ENCODE measurements at places on chromosomes 3 and 15. TPM values are rescaled to one million over a fixed set of nuclear protein-coding genes. Genes with fewer than 3 reads are reported as not detected.

IQCF5 gene
- not detected for polyA plus RNA-seq

RBMS3 gene
- polyA plus RNA-seq = not detected

RTP1 gene
- polyA plus RNA-seq = not detected

ALDH1A2 gene
- polyA plus RNA-seq = not detected

IL12A gene
- polyA plus RNA-seq = 11.4 TPM

PLA2G4B gene
- 28.8 TPM for polyA plus RNA-seq

MYO1E gene
- 35.1 TPM for polyA plus RNA-seq

SMCO1 gene
- not detected for polyA plus RNA-seq

PRTG gene
- polyA plus RNA-seq = not detected

HHATL gene
- polyA plus RNA-seq = not detected

CDV3 gene
- 71.8 TPM for polyA plus RNA-seq

CNTN6 gene
- not detected for polyA plus RNA-seq

SNURF gene
- polyA plus RNA-seq = 8.4 TPM

KIF7 gene
- polyA plus RNA-seq = not detected

CFAP92 gene
- polyA plus RNA-seq = not detected

SPRED1 gene
- polyA plus RNA-seq = 0.16 TPM

WHAMM gene
- 44.3 TPM for polyA plus RNA-seq

IL5RA gene
- 2.6 TPM for polyA plus RNA-seq

TUSC7 gene
- polyA plus RNA-seq = not detected

CNTN4 gene
- polyA plus RNA-seq = not detected

LYZL4 gene
- not detected for polyA plus RNA-seq

ACTRT3 gene
- polyA plus RNA-seq = 0.12 TPM

TMC3 gene
- not detected for polyA plus RNA-seq

PLA1A gene
- polyA plus RNA-seq = 0.28 TPM

SERINC4 gene
- not detected for polyA plus RNA-seq

CCR9 gene
- 1.1 TPM for polyA plus RNA-seq

TMEM158 gene
- not detected for polyA plus RNA-seq

NEK10 gene
- 0.55 TPM for polyA plus RNA-seq

ITIH1 gene
- 2.0 TPM for polyA plus RNA-seq

DNAJC17 gene
- 30.5 TPM for polyA plus RNA-seq

NTRK3 gene
- not detected for polyA plus RNA-seq

NSMCE3 gene
- 24.8 TPM for polyA plus RNA-seq

CAV3 gene
- polyA plus RNA-seq = not detected

P3H2 gene
- polyA plus RNA-seq = not detected

UCN2 gene
- not detected for polyA plus RNA-seq

ZMYND10 gene
- polyA plus RNA-seq = 2.4 TPM

MCF2L2 gene
- polyA plus RNA-seq = 0.03 TPM

CPA3 gene
- polyA plus RNA-seq = not detected

NLGN1 gene
- polyA plus RNA-seq = not detected

ELP6 gene
- polyA plus RNA-seq = 29.4 TPM

NR1I2 gene
- polyA plus RNA-seq = 0.30 TPM

Data from B cell (primary cell).